HTR-8/SVneo (cell line): ENCODE measurements at places on chromosomes 2 and 18.

- no peak for DNase-seq
Observed at GRCh38 chr2:30315391-30316063, 84.2 kb downstream of the LBH start.

DNA sequence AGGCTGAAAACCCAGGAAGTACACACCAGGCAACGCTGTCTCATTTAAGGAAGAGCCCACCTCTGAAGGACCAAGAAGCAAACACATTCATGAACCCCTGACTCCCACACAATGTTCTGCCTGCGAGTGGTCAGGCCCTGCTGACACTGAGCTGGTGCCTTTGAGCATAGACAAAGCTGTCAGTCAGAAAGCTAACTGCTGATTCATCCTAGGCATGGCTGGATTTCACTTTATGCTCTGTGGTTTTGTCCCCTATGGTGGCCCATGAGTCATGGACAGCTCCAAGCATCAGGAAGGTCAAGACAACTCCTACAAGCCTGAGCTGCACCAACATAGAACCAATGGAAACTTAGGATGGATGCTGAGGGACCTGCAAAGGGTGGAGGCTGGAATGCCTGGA lies 78.9 kb downstream of the UXS1 start:
- peak; percentile 46 for DNase-seq

- no peak for DNase-seq
Observed at GRCh38 chr2:6905668-6906067, 11.5 kb upstream of the RNF144A start.

GRCh38 chr2:53629501-53629900 lies 138.1 kb upstream of the CHAC2 start:
- no peak for DNase-seq

- DNase-seq, result no peak
Observed at GRCh38 chr18:74064510-74064909, 83.1 kb downstream of the FBXO15 start.

DNA sequence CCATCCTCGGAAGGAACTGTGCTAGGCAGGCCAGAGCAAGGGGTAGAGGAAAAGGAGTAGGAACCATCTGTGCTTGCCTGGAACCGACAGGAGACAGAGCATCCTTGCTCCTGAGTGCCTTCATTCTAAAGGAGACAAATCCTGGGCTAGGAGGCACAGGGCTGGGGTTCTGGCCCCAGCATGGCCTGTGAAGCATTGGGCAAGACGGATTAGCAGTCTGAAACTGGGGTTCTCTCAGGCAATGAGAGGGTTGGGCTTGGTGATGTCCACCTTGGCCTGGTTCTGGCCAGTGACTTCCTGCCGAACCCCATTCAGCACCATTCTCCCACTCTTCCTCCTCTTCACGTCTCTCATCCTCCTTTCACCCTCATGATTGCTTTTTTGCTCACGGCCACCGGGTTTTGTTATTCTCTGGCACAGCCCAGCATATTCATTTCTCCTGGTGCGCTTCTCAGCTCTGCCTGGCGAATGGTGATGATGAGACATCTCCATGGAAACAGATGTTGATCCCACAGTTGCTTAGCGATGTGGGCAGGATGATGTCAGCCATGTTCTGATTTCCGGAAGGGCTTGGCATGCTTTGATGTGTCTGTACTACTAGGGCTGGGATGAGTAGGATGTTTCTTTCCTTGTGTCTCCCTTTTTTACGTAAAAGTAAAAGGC lies 127.7 kb downstream of the CAPN13 start:
- no peak for DNase-seq

DNA sequence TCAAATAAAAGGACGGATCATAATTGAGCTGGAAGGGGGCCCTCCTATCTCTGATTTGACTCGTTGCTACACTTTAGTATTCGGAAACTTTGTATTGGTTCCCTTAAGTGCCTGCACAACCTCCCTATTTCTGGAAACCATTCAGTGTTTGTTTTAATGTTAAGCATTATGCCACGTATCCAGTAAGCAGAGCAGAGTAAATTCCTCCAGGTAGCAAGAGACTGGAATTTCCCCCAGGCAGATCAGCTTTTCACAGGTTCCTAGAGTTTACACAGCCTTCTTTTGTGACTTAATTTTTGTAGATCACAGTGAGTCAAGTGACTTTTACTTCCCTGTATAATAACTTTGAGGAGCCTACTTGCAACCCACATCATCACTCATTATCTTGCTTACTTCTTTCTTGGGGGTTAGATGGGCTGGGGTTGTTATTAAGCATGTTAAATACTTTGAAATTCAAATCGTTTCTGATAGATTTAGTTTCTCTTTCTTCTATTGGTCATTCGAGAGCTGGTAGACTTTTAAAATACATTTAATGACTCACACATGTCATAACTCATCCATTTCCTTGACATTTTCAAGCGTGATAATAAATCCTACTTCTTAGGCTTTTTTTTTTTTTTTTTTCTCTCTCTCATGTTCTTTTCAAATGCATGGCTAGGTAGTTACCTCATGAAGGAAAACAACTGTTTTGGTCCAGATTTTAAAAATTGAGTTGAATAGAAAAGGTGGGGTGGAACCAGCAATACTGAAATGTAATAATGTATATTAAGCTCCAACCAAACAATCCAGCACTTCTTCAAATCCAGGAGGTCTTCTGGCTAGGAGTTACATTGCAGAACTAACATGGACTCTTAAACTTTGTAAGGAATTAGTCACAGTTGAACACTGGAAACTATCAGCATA lies 219.3 kb downstream of the NEDD4L start:
- DNase-seq, result peak; percentile 58
